HS-5 (cell line): ENCODE measurements at places on chromosomes 2 and 18.

- DNase-seq: no peak
These were observed 4.8 kb upstream of the LYPD6B start for GRCh38 chr2:149033716-149034115.

DNA sequence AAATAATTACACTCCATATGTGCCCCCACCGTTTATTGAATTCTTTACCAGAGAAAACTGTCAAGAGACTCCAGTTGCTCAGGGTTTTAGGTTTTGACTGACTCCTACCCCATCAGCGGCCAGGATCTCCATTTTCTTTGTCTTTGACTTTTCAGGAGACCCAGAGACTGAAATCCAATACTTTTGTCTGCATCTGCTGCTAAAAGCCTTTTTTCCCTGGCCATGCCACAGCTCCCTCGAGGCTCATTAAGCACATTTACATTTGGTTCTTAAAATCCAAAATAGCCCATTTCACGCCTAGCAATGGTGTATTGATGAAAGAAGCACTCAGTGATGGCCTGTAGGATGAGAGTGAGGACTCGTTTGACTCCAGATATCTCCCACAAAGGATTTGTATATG is 332.6 kb upstream of the ACVR2A start:
- no peak for DNase-seq

GRCh38 chr2:105674401-105674800 is 70.3 kb upstream of the NCK2 start:
- DNase-seq: no peak

GRCh38 chr18:69636529-69637301 is 236.0 kb downstream of the DOK6 start:
- DNase-seq: no peak

- no peak for DNase-seq
These were observed 2.9 kb downstream of the C1QL2 start for GRCh38 chr2:119155633-119156032.

GRCh38 chr2:108927936-108928659 is 60.9 kb downstream of the EDAR start:
- DNase-seq: peak; percentile 20

DNA sequence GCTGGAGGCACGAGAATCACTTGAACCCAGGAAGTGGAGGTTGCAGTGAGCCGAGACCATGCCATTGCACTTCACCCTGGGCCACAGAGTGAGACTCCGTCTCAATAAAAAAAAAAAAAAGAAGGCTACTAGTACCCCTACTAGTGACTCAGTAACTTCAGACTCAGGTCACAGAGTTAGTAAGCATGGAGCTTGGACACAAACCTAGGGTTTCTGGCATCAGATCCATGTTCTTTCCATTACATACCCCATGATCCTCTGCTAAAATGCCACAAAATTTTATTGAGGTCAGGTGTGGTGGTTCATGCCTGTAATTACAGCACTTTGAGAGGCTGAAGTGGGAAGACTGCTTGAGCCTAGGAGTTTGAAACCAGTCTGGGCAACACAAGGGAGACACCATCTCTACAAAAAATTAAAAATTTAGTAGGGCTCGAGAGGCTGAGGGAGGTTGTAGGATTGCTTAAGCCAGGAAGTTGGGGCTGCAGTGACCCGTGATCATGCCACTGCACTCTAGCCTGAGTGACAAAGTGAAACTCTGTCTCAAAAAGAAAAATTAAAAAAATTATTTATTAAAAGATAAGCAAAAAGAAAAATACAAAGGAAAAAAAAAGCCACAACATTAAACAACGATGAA is 45.1 kb downstream of the DHX57 start:
- no peak for DNase-seq

GRCh38 chr2:16277117-16277516 is 336.8 kb downstream of the MYCN start:
- DNase-seq: no peak

DNA sequence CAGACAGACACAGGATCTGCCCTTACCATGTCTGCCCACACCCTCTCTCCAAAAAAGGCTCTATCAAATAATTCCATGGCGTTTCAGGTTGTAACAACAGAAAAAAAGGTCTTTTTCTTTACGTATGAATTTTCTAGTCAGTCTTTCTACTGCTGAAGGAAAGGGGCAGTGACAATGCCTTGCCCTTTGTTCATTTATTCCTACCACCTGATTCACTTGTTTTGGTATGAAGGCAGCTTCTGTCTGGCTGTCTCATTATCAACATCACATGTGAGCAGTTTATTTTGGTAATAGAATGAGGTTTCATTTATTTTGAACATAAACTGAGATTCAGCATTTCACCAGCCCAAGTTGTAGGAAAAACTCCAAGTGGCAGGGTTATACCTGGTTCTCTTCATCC is 94.3 kb upstream of the KLF7 start:
- DNase-seq: no peak
